ENCODE measurements at places on chromosomes 16 and 17.

DNA sequence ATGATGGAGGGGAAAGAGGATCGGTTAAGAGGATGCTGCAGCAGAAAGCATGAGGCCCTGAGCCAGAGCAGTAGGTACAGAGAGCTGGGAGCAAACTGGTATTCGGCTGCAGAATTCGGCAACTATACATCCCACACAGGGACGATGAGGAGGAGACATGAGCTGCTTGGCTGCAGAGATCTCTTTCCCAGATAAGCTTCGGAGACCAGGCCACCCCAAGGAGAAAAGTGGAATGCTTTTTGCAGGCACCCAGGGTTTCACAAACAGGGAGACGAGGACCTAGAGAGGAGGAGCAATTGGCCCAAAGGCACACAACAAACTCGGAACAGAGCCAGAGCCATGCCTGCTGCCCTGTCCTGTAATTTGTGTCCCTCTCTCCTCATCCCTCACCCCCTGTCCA is 62.0 kb downstream of the TMEM132E start:
- no peaks in the 10 kb centered on the region for H3K36me3 ChIP-seq
- peaks cover 88% of the 10 kb centered on the region for H3K27me3 ChIP-seq
- no peak overlapping the region for H3K4me3 ChIP-seq
- H3K4me1 ChIP-seq: peaks cover 10% of the 10 kb centered on the region

- no peaks in the 10 kb centered on the region for H3K4me1 ChIP-seq
- H3K36me3 ChIP-seq: peaks cover 36% of the 10 kb centered on the region
- DNase-seq: peak; percentile 38
- H3K27me3 ChIP-seq: no peaks in the 10 kb centered on the region
These were observed 10.3 kb downstream of the NT5M start for GRCh38 chr17:17313350-17313991.

DNA sequence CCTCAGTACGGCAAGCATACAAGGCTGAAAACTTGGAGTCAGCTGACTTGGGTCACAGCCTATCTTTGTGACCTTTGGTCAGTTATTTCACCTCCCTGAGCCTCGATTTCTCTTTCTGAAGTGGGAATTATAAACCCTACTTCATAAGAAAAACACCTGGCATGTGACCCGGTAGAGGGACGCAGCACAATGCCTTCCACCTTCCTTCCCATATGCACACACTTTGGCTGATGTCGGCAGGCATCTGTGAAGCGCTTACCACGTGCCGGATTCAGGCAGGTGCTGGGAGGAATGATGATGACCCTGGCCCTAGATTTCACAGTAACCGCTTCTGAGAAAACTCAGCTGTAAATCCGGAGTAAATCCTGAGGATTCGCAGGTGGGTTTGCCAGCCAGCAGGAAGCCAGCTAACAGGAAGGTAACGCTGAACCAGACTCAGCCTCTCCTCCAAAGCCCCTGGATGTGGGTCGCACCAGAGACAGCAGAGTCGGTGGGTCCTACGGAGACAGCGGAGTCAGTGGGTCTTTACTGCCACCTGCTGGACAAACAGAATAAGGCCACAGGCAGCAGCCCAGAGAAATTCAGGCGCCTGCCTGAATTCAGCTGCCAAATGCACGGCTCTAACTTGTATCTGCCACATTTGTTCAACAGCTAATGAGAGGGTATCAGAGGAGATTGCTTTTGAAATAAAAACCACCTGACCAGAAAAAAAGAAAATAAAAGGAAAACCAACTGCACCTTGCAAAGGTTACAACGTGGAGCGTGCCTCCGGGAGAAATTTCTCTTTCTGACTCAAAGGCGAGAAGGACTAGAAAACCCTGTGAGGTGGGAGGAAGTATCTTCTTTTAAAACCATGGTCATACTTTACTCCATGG is 16.6 kb downstream of the COPRS start:
- no peak overlapping the region for H3K27ac ChIP-seq
- H3K36me3 ChIP-seq: no peaks in the 10 kb centered on the region
- DNase-seq: peak; percentile 83
- H3K4me1 ChIP-seq: no peaks in the 10 kb centered on the region
- H3K4me3 ChIP-seq: no peak overlapping the region

DNA sequence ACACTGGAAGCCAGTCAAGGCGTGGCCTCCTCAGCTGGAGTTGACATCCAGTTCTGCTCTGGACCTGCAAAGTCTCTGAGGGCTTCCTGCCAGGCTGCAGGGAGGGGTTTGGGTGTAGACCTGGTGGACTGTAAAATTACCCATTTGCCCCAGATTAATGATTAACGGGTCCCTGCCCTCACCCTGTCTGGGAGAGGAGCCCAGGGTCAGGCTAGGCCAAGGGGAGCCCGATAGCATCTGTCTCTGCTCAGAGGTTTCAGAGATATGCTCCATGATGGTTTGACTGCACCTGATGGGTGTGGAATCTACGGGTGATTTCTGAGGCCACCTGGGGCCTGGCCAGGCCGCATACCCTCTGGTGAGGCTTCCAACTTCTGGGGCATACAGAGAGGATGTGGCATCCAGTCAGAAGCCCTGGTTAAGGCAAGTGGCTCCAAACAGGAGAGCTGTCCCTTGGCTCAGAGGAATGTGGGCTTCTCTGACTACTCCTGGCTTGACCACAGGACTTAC is 11.2 kb downstream of the PPY start:
- DNase-seq: no peak
- no peaks in the 10 kb centered on the region for H3K36me3 ChIP-seq
- peaks cover 41% of the 10 kb centered on the region for H3K27me3 ChIP-seq
- H3K4me3 ChIP-seq: no peak overlapping the region

GRCh38 chr16:89090182-89090630 is 3.4 kb upstream of the ACSF3 start:
- H3K27me3 ChIP-seq: peaks cover 86% of the 10 kb centered on the region
- peaks cover 12% of the 10 kb centered on the region for H3K4me1 ChIP-seq
- DNase-seq: no peak
- H3K36me3 ChIP-seq: no peaks in the 10 kb centered on the region
- H3K27ac ChIP-seq: no peak overlapping the region
- no peak overlapping the region for H3K4me3 ChIP-seq

DNA sequence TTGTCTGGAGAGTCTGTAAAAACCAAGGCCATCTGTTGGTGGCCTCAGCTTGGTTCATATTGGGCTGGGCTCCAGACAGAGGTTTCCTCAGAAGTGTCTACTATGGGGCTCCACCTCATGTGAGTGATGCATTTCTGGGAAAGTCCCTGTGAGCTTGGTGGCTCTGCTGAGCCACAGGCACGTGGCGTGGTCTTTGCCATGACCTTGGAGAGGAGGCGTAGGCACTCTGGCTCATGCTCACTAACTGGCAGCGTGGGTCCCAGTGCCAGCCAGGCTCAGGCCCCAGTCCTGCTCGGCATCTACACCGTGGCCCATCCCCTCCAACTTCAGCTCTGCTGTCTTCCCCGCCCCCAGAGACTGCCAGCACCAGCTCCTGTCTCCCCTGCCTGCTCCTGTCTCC is 10.7 kb upstream of the SMTNL2 start:
- H3K27ac ChIP-seq: no peak overlapping the region
- peaks cover 4% of the 10 kb centered on the region for H3K27me3 ChIP-seq
- H3K4me3 ChIP-seq: no peak overlapping the region
- H3K4me1 ChIP-seq: peaks cover 66% of the 10 kb centered on the region
- no peak for DNase-seq

DNA sequence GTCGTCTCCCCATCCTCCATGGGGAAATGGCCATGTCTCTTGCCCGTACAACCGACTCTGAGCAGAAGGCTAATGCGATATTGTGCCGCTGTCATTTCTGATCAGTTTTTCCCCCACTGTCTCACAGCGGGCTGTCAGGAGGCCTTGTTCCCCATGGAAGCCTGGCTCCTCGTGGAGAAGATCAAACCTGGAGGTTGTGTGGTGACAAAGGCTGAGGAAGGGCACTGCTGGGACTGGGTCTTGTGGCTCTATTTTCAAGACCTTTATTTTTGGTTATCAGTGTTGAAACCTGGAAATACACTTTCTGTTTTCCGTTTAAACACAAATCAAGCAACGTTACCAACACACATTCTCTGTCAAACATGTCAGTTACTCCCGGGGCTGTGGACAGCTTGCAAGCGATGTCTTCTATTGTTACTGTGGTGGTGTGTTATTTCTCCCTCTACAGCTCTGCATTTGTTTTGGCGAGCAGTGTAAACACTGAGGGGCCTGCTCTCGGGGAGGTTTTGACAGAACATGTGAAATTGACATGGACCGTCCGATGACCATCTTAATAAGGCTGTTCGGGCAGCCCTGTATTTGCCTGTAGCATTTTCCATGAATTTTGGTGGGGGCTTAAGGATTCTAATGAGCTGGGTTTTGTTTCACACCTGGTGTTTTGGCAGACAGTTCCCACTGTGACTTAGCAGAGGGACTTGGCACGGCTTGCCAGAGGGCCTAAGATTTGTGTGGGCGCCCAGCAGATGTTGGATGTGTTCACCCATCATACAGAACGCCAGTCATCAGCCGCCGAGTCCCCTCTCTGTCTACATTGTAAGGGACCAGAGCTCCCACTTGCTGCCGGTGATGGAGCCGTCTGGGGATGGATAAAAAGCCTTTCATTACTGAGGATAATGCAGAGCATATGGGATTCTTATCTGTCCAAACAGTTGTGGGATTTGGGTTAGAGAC is 12.5 kb downstream of the RBFOX1 start:
- H3K36me3 ChIP-seq: no peaks in the 10 kb centered on the region
- H3K4me1 ChIP-seq: peaks cover 24% of the 10 kb centered on the region
- peak overlapping the region; percentile 79 for H3K27ac ChIP-seq
- no peak for DNase-seq
- peaks cover 6% of the 10 kb centered on the region for H3K27me3 ChIP-seq
- no peak overlapping the region for H3K4me3 ChIP-seq

- H3K4me3 ChIP-seq: no peak overlapping the region
- peaks cover 91% of the 10 kb centered on the region for H3K4me1 ChIP-seq
- DNase-seq: no peak
These were observed 44.0 kb upstream of the GSE1 start for GRCh38 chr16:85569039-85569614.

DNA sequence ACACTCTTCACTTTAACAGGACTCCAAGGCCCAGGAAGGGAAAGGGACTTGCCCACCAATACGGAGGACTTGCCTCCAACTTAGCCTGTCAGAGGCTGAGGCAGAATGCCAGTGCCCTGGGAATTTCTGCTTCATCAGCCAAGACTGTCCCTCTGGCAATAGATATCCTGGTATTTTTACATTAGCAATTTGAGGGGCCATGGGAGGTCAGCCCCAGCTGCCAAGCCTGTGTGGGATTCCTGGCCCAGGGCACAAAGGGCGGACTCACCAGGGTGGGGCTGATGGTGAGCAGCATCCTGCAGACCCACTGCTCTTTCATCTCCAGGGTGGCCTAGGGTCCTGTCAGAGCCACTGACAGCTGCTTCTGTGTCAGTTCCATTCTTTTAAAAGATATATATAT is 78.3 kb upstream of the CIBAR2 start:
- DNase-seq: no peak
- peaks cover 17% of the 10 kb centered on the region for H3K36me3 ChIP-seq
- no peak overlapping the region for H3K27ac ChIP-seq
- H3K4me3 ChIP-seq: no peak overlapping the region

- H3K36me3 ChIP-seq: no peaks in the 10 kb centered on the region
- peaks cover 3% of the 10 kb centered on the region for H3K27me3 ChIP-seq
- H3K4me1 ChIP-seq: peaks cover 27% of the 10 kb centered on the region
- H3K27ac ChIP-seq: peak overlapping the region; percentile 37
- no peak for DNase-seq
- H3K4me3 ChIP-seq: no peak overlapping the region
These were observed 937.7 kb upstream of the SOX9 start for GRCh38 chr17:71183066-71183660.

DNA sequence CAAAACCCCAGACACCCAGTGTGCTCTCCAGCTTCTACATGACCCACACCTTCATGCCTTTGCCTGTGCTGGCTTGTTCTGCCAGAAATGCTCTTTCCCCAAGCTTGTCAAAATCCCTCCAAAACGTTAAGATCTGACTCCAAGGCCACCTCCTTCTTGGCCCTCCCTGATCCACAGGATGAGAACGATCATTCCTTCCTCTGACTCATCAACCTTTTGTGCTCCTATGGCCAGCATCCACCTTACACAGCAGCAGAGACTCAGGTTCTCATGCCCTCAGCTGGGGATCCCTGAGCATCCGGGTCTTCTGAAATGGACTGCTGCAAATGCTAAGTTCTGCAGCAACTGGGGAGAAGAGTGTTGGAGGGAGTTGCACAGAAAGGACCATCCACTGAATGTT is 2.9 kb downstream of the ZBTB4 start:
- H3K36me3 ChIP-seq: no peaks in the 10 kb centered on the region
- peaks cover 3% of the 10 kb centered on the region for H3K27me3 ChIP-seq
- peaks cover 56% of the 10 kb centered on the region for H3K4me1 ChIP-seq

DNA sequence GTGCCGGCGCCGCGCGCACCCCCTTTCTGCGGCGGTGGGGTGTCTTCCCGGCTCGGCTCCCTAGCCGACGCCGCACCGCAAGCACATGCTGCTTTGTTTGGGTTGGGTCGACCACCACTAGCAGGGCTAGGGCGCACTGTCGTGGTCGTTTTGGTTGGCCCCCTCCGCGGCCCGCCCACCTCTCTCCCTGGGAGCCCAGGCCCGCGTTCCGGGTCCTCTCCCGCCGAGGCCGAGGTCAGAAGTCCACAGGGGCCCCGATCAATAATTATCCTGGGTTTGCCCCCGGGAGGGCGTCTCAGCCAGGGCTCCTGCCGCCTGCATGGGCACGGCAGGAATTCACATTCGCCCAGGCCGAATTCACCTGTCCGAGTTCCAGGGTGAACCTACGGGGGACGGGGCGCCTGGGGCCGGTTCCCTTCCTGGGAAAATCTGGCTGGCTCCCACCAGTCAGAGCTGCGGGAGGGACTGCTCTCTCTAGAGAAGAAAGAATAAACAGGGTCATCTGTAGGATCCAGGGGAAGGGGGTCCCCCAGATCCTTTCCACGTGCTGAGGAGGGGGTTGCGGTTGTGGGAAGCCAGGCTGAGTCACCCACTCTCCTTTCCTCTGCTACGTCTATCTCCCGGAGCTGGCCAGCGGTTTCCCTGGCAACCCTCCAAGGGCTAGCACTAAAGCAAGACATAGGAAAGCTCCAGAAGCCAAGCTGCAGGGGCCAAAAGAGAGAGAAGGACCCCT is 584 bp upstream of the STAT5B start:
- peak overlapping the region; percentile 82 for H3K4me3 ChIP-seq
- peak overlapping the region; percentile 54 for H3K27ac ChIP-seq
- H3K27me3 ChIP-seq: peaks cover 15% of the 10 kb centered on the region
- no peaks in the 10 kb centered on the region for H3K36me3 ChIP-seq

DNA sequence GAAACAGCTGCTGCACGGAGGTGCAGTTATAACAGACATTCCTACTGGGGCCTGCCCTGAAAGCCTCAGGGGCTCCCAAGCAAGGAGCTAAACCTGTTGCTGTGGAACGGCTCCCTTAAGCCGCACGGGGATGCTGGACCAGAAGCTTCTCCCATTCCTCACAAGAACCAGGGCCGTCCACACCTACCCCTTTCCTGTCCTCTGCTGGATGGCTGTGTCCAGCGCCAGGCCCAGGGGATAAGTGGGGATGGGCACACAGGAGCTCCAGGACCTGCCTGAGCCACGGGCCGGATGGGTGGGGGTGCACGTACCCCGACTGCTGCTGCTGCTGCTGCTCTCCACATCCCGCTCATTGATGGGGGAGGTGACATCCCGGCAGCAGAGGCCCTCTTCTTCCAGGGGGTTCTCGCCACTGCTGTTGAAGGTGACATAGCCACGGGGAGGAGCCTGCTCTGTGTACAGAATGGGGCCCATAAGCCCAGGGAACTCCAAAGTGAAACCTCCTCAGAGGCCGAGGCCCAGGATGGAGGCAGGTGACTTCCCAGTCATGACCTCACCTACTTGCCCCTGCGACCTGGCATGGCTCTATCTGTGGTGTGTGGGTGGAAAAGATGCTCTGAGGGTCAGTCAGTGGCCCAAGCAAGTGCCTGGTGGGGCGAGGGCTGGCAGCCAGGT is 8.6 kb downstream of the NUDT16L1 start:
- H3K36me3 ChIP-seq: peaks cover 29% of the 10 kb centered on the region
- no peaks in the 10 kb centered on the region for H3K27me3 ChIP-seq
- DNase-seq: no peak
- no peak overlapping the region for H3K4me3 ChIP-seq
- H3K27ac ChIP-seq: peak overlapping the region; percentile 92
- H3K4me1 ChIP-seq: peaks cover 58% of the 10 kb centered on the region

Measured in nephron progenitor cell (in vitro differentiated cells).